Right kidney (tissue), 9 donors: ENCODE measurements at places on chromosomes 16 and 17.

DNA sequence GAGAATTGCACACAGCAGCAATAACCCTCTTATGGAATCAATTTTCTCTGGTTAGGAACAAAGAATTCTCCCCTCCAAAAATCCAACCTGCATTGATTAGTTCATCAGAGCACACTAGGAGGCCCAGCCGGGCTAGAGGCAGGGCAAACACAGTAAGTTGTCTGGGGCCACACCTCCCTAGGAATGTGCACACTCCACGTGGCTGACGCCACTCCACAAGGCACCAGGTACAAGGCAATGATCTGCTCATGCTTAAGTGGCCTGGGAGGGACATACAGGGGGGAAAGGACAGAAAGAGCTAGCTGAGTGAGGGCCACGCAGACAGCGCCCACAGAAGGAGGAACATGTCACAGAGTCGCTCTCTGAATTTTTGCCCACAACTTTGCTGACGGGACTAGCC, 107.6 kb downstream of the SLC39A11 start:
- DNase-seq, result no peak

DNA sequence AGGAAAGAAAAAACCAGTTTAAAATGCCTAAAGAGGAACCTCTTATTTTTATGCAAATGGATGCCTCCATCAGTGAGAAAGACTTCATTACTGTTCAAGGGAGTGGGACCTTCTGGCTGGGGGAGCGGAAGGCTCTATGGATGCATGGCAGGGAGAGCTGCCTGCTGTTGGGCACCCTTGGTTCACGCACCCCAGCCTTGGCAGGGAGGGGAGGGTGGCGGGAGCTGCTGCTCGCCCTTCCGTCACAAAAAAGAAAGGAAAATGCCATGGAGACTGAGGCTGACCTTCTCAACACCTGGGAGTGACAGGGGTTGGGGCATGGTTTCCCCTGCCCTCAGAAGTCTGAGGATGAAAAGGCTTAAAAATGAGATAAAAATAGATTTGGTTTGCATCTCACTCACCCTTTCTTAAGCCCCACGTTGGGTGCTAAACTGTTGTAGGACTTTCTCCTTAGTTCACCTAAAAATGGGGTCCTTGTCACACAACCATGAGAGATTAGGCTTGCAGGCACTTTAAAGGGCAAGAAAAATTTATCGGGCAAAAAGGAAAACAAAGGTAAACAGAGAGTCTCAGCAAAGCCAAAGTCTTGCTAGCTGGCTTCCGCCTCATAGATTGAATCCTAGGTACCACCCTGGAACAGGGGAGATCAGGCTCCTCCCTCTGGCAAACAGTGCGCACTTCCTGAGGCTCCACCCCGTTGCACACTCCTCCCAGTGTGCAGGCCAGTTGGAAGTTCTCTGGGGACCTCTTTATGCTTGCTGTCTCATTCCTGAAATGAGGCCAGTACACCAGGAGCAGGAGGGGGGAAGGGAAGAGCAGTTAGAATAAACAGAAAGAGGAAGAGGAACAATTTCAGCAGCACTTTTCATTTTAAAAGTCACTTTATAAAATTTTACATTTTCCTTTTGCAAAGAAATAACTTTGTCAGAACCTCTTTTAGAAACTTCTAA, 31.6 kb downstream of the PHKB start:
- DNase-seq, result no peak

GRCh38 chr17:45886852-45887251, 7.5 kb upstream of the MAPT start:
- no peak for DNase-seq

DNA sequence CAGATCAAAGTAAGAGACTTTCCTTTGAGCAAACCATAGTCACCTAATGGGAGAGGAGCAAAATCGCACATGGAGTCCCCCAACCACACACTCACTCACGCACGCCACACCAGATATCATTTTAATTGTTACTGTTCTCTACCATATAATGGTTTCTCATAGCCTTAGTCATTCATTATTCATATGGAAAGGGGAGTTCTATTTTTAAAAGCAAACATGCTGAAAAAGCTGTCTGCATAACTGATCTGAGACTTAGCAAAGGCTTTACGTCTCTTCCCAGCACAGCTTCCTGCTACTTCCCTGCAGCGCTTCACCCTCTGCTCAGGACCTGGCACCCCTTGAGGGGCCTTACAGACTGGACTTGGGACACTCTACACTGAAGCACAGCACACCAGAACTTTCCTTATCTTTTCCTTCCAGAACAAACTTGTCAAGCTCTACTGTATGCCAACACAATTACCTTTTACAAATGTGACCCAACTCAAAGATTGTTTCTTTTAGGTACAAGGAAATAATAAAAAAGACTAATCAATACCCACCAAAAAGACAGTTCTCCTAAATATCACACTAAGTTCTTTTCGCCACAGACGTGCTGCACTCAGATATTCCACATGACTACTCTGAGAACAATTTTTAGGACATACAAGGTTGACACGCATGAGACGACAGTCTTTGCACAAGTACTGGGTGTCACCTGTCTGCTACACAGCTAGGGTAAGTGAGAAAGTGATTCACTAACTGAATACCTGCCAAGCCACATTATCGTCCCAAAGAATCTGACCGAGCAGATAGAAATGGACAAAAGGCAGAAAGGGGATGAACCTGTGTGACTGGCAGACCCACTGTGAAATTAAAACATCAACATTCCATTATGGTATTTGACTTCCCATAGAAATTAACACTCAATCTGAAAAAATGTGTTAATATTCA, 21.5 kb downstream of the SRP68 start:
- DNase-seq, result no peak

GRCh38 chr17:82230609-82231311, 1.9 kb downstream of the SLC16A3 start:
- DNase-seq, result peak; percentile 69
